ENCODE measurements at places on chromosomes 1 and 21.
A peak's percentile ranks its signal among the peaks of the same experiment; 100 is the strongest.

DNA sequence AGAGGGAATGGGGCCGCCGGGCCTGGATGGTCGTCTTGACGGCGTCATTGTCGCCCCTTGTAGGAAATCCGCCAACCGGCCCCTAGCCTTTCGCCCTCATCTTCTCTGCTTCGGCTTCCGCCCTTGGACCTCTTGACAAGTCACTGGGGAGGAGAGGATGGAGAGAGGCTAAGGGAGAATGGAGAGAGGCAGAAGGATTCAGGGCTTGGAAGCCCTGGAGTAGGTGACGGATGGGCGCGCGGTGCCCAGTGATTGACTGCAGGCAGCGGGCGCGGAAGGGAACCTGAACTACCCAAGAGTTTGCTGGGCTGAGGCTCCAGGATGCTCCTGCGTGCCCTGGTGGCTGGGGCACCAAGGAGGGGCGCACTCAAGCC lies 651 bp downstream of the PDE4B start:
- DNase-seq, result no peak

- DNase-seq, result no peak
Observed at GRCh38 chr1:206498685-206499084, 8.6 kb upstream of the RASSF5 start.

DNA sequence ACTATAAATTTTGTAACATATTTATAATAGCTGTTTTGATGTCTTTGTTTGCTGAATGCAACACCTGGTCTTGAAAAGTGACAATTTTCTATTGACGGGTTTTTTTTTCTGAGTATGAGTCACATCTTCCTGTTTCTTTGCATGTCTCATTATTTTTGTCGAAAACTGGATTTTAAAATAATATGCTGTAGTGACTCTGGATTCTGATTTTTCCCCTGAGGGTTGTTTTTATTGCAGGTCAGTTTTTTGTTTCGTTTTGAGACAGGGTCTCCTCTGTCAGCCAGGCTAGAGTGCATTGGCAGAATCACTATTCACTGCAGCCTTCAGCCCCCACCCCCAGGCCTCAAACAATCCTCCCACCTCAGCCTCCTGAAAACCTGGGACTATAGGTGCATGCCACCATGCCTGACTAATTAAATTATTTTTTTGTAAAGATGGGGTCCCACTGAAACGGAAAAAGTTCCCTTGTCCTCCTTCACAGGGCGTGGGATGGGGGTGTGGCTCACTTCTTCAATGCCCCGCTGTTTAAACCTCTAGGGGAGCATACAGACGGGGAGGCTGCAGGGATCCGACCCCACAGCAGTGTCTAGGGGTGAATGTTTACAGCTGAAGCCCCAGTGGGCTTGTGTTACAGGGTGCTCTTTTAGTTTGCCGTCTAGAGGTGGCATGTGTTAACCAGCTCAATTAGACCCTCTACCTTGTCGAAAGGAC lies 11.3 kb upstream of the PPIE start:
- DNase-seq, result no peak

GRCh38 chr1:2271211-2271721 lies 43.1 kb downstream of the SKI start:
- DNase-seq, result no peak

DNA sequence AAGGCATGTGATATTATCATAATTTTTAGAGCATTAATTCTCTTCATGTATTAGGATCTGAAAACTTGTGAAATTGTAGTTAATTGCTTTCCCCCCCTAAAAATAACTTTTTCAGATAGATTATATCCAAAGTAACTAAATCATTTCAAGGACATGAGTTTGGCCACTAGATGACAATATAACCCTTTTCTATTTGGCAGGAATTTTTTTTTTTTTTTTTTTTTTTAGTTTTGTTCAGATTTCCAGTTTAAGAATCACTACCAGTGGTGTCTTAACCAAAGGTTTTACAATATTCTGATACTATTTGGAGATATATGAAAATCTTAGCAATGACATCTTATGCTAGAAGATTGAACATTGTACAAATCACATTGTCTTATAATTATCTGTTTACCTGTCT lies 370.8 kb downstream of the AMY1C start:
- no peak for DNase-seq

DNA sequence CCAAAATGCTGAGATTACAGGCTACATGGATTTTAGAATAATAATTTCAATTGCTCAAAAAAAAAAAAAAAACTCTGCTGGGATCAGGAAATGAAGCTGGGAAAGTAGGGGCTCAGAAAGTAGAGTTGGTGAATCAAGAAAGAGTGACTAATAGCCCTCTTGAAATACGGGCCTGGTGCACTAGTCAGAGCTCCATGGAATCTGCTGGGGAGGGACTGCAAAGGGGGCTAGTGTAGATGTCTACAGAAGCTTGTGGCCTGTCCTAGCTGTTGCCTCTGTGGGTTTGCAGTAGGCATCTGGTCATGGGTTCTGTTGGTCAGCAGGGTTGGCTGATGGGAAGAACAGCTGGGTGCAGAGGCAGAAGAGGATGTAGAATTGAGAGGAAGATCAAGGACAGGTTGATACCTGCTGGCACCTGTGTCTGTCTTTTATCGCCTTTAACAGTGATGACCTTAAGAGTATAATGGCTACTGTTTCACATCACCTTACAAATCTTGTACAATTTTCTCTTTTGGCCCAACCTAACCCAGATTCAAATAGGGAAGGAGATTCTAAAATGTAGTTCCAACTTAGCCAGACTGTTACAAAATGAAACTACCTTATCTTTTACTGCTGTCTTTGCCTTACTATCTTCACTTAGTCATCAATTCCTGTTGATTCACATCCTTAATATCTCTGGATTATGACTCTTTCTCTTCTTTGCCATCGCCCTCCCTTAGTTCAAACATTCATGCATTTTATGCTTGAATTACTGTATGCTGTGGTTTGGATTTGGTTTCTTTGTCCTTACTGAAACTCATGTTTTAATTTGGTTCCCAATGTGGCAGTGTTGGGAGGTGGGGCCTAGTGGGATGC lies 126.2 kb downstream of the GIPC2 start:
- no peak for DNase-seq

- no peak for DNase-seq
Observed at GRCh38 chr1:170620164-170620563, 43.8 kb upstream of the PRRX1 start.

DNA sequence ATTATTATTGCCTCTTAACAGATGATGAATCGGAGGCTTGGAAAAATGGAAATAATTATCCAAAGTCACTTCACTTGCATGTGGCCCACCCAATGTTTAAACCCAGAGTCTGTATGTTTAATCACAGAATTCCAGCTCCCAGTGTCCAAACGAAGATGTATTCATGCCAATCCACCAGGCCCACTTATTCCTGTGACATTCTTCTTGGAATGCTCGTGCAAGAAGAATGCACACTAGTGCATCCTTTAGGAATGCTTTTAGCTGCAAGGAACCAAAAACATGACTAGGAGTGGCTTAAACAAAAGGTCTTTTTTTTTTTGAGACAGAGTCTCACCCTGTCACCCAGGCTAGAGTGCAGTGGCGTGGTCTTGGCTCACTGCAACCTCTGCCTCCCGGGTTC lies 8.9 kb upstream of the OPRD1 start:
- no peak for DNase-seq

- peak; percentile 64 for DNase-seq
Observed at GRCh38 chr1:204162494-204163074, 3.6 kb downstream of the REN start.

- no peak for DNase-seq
Observed at GRCh38 chr1:43796111-43796581, 88.8 kb downstream of the ST3GAL3 start.

GRCh38 chr1:47491341-47491753 lies 53.5 kb downstream of the FOXD2 start:
- no peak for DNase-seq

Data from activated T-cell treated with anti-CD3 and anti-CD28 coated beads for 1 hour (primary cell).